ENCODE measurements at places on chromosomes 16 and 17. TPM values are rescaled to one million over a fixed set of nuclear protein-coding genes. Genes with fewer than 3 reads are reported as not detected.

DNA sequence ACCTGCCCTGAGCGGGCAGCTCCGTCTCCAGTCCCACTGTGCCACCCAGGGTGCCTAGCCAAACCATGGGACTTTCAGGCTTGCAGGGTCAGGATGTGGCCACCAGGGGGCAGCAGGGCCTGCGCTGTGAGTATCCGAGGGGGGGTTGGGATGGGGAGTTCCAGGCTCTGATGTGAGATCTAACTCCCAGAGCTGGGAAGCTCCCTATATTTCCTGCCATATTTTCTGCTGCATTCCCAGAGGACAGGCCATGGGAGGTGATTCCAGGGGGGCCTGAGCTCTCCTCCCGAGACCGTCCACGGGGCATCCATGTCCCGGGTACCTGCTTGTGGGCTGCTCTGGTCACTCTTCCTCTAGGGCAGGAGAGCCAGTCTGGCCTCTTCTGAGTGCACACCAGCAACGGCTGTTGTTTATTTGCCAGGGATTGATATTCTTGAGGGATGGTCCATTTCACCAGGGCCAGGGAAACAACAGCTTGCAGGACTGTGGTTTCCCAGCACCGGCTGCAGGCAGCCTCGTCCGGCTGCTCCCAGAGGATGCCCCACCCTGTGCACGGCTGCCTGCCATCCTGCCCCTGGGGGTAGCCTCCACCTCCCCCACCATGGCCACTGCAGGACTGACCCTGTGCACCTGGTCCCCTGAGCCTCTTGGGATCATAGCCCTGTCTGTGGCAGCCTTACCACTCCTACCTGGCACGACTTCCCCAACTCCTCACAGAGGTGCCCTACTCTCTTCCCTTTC is 1.2 kb downstream of the GPR142 start:
- DNase-seq: peak; percentile 22

DNA sequence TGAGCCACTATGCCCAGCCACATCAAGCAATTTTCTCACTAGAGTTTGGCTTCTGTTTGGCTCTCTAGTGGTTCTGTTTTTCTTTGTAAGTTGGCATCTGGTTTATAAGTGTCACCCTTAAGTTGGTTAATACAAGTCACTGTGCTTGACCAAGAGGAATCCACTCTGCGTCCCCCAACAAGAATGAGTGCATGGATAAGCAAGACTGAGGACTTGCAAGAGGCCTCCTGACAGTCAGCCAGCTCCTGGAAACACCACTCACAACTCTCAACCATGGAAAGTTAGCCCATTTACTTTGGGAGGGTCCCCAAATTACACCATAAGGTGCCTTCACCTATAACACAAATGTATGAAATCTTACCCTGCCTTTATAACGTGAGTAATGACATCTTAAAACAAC is 7.6 kb downstream of the RFWD3 start:
- DNase-seq: no peak

GRCh38 chr17:44008205-44008909 is 3.9 kb downstream of the NAGS start:
- DNase-seq: no peak

- no peak for DNase-seq
These were observed 1216.3 kb upstream of the GOT2 start for GRCh38 chr16:59950431-59950830.

GRCh38 chr16:17160285-17160853 is 310.4 kb downstream of the XYLT1 start:
- DNase-seq: no peak

DNA sequence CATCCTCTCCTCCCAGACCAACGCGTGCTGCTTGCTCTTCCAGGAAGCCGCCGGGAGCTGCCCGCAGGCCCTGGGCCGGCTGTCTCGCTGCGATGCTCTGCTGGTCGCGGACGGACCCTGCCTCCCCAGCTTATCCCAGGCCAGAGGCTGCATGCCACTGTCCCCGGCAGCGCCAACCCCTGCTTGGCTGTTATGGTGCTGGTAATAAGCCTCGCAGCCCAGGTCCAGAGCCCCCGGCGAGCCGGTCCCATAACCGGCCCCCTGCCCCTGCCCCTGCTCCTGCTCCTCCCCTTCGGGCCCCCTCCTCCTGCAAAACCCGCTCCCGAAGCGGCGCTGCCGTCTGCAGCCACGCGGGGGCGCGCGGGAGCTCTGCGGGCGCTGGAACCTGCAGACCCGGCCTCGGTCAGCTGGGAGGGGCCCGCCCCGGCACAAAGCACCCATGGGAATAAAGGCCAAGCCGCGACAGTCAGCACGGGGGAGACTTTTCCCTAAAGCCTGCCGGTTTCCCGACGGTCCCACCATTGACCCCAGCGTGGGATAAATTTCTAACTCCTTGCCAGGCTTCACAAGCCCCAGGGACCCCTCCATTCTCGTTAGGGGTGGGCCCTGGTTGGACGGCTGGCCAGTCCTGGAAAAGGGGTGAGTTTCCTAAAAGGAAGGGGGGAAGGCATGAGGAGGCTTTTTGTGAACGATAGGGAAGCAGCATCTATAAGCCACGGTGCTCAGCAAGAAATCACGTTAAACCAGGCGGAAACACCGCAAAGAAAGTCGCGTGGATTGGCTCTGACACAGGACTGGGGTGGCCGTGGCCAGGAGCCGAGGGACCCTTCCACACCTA is 11.2 kb downstream of the ENPP7 start:
- DNase-seq: peak; percentile 22

DNA sequence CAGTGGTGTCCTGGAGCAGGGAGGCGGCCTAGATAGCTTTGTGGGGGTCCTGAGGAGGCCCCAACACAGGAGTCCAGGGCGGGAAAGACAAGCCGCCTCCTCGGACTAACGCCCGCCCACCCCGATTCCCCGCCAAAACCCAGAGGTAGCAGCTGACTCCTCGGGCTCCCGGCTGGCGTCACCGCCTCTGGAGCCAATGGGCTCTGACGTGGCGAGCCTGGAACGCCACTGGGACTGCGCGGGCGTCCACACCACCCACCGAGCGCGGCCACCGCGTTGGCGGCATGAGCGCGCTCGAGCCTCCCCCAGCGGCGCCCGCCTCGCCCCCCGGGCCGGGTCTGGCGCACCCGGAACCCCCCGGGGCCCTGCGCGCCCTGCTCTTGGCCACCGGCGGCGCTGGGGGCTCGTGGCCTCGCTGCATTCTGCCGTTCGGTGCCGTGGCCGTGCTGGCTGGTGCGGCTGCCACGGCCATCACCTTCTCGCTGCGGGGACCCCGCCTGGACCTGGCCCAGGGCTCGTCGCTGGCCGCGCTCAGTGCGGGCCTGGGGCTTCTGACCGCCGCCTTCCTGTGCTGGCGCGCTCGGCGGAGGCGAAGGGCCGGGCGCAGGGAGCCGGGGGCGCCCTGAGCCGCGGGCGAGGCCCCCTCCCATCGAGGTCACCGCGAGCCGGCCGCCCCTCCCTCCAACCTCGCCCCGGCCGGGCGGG is 3.4 kb upstream of the NTN3 start:
- DNase-seq: peak; percentile 66

GRCh38 chr17:77296769-77297409 is 156.1 kb downstream of the SEC14L1 start:
- DNase-seq: no peak

GRCh38 chr16:52446080-52446479 is 100.9 kb downstream of the TOX3 start:
- DNase-seq: peak; percentile 49

DNA sequence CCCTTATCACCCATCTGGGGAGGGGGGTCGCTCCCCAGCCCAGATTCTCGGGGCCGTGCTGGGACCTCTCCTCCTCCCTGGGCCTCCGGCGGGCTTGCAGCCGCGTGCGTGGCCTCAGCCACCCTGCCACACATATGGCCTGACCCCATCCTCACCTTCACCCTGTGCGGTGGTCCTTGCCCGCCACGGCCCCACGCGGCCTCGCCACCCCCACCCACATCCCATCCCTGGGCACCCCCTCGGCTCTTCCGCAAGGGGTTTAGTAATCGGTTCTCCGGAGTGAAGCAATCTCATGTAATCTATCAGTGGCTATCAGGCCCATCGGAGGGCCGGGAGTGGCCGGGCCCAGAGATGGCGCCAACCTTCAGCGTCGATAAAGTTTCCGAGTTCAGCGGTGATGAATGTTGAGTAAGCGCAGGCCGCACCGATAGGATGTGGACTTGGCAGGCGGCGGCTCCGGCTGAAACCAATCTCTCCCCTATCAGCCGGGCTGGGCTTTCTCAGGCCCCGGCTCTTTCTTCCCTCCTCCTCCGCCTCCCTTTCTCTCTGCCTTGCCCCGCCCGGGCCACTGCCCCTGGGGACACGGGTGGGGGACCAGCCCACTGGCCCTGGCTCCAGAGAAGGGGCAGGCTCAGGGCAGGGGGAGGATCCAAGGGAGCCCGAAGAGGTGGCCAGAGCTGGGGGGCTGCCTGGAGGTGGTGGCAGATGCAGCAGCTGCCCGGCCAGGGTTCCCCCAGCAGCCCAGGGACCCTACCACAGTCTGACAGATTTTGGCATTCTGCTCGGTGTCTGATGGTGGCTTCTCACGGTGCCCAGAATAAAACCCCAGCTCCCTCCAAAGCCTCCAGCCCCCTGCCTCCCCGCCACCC is 20.8 kb downstream of the ZFPM1 start:
- DNase-seq: no peak

DNA sequence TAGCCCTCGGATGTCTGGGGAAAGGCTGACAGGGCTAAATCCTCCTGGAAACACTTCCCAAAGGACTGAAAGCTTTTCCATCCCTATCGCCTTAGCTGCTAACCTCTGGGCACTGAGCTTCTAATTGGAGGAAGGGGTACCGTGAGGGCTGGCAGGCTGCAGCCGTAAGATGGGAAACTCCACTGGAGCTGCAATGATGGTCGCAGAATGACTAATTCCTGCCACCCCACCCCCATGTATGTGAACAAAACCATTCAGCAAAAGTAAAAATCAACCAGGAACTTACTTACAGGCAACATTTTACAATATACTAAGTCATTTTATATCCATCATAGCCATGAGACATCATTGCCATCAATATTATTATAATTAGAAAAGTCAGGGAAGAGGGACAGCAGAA is 133.3 kb downstream of the ABCC12 start:
- DNase-seq: no peak

- peak; percentile 88 for DNase-seq
These were observed 2.5 kb upstream of the CCL2 start for GRCh38 chr17:34252444-34253138.

- no peak for DNase-seq
These were observed 7.2 kb upstream of the LIMD2 start for GRCh38 chr17:63707151-63707550.

Gene KRTAP2-4
- 3.3 TPM for total RNA-seq

Gene RUNDC3A
- 7.6 TPM for total RNA-seq

Gene KRTAP1-1
- total RNA-seq: 7.5 TPM

Gene KRTAP4-1
- total RNA-seq: 3.6 TPM

Gene DPEP2
- total RNA-seq: 1.8 TPM

Gene ACE
- total RNA-seq: 5.6 TPM

Gene LGALS9B
- total RNA-seq: 1.2 TPM

Gene HCRT
- not detected for total RNA-seq

Gene MYH2
- total RNA-seq: 79.7 TPM

Gene HEATR9
- not detected for total RNA-seq

Data from skin of body (tissue), 3 donors.